Fibroblast of mammary gland (primary cell): ENCODE measurements at places on chromosomes 2 and 18.
A peak's percentile ranks its signal among the peaks of the same experiment; 100 is the strongest.

DNA sequence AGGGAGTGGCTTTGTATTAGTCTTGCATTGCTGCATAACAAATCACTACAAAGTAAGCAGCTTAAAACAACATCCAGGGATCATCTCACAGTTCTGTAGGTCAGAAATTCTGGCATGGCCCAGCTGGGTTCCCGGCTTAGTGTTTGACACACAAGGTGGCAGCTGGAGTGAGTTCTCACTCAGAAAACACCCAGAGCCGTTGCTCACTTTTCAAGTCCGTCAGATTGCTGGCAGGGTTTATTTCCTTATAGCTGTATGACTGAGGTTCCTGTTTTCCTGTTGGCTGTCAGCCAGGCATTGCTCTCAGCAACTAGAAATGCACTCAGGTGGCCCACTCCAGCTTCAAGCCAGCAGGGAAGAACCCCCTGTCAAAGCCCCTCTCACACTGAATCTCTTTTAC is 324.1 kb downstream of the CCDC178 start:
- no peak for DNase-seq

DNA sequence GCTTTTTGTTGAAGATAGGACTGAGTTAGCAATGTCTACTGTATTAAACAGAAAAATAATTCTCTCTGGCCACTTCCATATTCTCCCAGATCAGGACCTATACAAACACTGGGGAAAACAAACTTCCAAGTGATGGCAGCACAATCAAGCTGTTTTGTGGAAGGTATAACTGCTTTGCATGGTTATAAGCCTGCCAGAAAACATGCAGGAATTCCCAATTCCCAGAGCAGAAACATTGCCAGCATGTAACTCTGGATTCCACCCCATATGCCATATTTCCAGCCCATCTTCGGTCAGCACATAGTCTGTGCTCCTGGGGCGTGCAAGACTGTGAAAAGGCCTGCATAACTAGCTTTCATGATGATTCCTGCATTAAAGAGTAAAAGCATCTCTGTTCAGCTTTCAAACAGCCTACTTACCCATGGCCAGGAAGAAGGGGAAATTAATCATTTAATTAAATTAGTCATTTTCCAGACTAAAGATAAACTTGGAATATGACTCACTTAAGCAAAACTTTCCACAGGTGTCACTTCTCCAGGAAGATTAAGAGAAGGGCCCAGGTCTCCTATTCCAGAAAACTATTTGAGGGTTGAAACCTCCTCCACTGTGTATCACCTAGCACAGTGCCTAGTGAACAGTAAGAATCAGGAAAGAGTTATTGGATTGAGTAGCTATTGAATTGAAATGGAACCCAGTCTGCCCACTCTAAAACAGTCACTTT is 280.5 kb downstream of the NRXN1 start:
- no peak for DNase-seq

DNA sequence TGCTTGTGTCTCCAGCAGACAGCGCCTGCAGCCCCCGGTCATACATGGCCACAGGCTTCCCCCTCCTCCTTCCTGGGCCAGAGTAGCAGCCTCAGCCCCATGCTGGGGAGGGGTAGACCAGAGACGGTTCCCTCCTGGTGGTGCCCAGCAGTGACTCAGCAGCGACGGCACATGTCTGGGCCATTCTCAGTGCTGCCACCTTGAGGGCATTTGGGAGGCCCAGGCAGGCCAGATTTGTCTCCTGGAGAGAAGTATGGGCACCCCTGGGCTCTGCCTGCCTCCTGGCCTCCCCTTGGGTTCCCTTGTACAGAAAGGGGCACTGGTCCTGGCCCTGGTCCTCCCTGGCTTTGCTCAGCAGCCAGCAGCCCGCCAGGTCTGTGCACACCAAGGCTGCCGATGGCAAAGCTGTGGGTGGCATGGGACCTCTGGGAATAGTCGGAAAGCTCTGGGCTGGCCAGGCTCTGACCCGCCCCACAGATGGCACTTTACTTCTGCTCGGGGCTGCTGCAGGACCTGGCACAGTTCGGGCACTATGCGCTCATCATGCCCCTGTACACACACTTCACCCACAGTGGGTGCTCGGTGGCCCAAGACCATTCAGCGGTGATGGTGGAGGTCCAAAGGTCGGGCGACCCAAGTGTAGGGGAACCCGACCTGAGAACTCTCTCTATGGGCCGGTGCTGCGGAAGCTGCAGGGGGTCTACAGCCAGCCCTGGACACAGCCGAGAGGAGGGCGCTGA is 11.4 kb upstream of the ALPI start:
- peak; percentile 67 for DNase-seq

DNA sequence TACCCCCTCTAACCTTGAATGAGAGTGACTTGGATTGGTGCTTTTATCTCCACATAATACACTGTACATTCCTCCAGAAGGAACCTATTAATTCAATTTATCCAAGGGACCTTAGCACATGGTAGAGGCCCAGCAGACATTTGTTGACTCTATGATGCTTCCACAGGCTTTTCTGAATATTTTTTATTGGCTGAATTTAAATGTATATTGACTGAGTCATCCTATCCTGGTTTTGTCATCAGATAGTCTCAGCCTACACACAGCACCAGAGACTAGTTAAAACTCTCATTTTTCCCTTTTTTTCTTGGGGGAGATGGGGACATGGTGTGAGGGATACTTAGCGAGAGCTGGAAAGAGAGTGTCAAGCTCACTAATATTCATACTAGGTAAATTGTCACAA is 101.6 kb downstream of the LRRC30 start:
- DNase-seq = no peak

GRCh38 chr2:12704378-12704777 is 12.4 kb upstream of the TRIB2 start:
- DNase-seq = peak; percentile 64
